ENCODE measurements at places on chromosomes 7 and 10. TPM values are rescaled to one million over a fixed set of nuclear protein-coding genes. Genes with fewer than 3 reads are reported as not detected.
A peak's percentile ranks its signal among the peaks of the same experiment; 100 is the strongest.

DNA sequence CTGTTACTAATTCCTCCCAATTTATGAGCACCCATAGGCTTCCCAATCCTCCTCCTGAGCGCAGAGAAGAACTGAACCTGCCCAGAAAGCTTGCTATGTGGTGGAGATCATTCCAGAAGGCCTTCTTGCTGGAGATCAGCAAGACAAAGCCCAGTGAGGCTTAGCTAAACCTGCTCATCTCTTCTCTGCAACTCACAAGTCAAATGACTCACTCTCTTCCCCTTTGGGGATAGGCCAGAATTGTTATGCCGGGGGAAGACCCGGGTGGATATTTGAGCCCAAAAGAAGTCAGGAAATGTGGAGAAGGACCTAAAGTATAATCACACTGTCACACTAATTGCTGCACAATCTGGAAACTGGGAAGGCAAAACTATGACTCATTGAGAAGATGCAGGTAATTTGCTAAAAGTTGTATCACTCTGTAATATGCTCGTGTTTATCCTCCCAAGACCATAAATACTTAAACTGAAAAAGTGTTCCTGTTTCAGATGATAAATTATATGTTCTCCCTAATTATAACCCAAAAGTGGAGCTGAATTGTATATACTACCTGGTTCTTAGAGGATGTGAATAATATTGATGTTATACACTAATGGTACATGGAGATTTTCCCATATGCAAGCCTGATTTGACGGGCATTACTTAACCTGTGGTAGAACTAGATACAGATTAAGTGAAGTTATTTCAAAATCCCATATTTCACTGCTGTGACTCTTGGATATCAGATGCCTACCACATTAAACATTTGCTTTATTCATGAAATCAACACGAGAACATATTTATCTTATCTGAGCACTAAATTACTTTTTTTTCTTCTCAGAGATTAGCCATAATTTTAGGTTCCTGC lies 6.4 kb downstream of the NEBL start:
- DNase-seq, result no peak

PNLIPRP1 gene
- not detected for total RNA-seq

GRCh38 chr7:74364061-74364460 lies 74.9 kb downstream of the CLIP2 start:
- no peak for DNase-seq

GRCh38 chr7:44095781-44096180 lies 8.4 kb upstream of the AEBP1 start:
- peak; percentile 20 for DNase-seq

DNA sequence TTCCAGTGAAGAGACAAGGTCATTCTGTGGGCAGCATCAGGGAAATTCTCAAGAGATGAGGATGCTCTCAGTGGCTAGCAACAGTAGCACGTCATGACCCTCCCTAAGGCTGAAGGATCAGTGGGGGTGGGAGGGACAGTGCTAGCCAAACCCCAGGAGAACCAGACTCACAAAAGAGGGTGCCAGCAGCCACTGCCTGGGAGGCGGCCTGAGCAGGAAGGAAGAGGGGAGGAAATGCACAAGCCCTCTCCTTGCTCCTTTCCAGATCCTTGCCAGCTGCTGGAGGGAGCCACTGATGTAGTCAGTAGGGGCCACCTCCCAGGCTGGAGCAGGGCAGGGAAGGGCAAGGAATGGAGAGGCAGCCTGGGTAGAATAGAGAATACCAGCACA lies 302.7 kb downstream of the RPS24 start:
- DNase-seq, result no peak

DNA sequence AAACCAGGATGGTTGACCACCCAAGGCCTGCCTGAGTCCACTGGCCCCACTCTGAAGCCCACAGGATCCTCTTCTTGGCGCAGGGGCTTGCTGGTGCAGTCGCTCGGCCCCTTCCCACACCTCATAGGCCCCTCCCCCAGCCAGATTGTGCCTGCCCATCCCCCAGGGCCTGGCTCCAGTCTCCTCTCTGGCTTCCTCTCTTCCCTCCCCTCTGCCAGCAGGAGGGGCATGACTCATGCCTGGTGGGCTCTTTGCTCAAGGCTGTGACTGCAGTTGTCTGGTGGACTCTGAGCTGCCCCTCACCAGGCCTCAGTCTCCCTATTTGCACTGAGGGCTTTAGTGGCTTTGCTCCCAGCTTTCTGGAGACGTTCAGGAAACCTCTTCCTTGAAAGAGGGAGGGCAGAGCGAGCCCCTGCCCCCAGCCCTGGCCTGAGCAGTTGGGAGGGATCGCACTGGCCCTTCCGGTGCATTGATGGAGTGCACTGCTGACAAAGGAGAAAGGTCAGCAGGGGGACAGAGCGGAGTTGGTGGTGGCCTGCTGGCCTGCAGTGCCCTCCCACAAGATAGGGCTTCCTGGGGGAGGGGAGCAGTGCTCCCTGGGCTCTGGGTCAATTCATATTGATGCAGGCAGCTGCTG lies 60.7 kb downstream of the ZMIZ1 start:
- DNase-seq, result no peak

- DNase-seq, result peak; percentile 77
These were observed 46.8 kb downstream of the PIK3AP1 start for GRCh38 chr10:96673318-96674099.

SPDYE8 gene
- not detected for total RNA-seq

- DNase-seq, result no peak
These were observed 28.8 kb upstream of the DOCK1 start for GRCh38 chr10:126876456-126876855.

DNA sequence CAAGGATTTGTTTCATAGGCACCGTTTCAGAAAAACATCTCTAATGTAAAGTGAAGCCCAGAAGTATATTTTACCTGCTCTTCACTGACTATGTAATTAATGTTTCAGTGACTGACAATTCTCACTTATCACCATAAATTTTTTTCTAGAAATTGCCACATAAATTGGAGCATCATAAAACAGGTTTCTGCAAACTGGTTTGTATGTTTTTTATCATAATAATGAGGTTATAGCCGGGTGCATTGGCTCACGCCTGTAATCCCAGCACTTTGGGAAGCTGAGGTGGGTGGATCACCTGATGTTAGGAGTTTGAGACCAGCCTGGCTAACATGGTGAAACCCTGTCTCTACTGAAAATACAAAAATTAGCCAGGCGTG lies 39.4 kb downstream of the SYPL1 start:
- no peak for DNase-seq
